Stimulated activated CD4-positive, alpha-beta T cell treated with anti-CD3 and anti-CD28 coated beads, Interleukin-4, amount 100 ng/mL, for 48 hours (primary cell): ENCODE measurements at places on chromosomes 6 and 20.

- no peak for DNase-seq
Observed at GRCh38 chr6:29661071-29661470, 4.2 kb downstream of the MOG start.

DNA sequence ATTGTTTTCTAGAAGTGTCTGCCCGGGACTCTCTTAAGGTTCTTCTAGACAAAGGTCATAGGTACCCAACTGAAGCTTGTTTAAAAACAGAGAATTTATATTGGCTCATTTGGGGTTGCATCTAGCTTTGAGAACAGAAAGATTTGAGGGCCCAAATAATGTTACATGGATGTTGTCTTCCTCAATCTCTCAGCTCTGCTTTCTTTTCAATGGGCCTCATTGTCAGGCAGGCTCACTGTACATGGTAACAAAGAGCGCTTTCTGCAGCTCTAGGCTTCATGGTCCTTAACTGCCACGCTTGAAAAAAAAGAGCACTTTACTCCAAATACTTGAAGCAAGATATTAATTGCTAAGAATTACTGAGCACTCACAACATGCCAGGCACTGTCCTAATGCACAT is 22.2 kb downstream of the NHLRC1 start:
- no peak for DNase-seq

GRCh38 chr6:90266905-90267621 is 29.6 kb downstream of the BACH2 start:
- DNase-seq = no peak

- DNase-seq = no peak
Observed at GRCh38 chr6:159533568-159533967, 159.5 kb downstream of the SOD2 start.

- DNase-seq = no peak
Observed at GRCh38 chr20:40279390-40279789, 409.6 kb downstream of the MAFB start.

DNA sequence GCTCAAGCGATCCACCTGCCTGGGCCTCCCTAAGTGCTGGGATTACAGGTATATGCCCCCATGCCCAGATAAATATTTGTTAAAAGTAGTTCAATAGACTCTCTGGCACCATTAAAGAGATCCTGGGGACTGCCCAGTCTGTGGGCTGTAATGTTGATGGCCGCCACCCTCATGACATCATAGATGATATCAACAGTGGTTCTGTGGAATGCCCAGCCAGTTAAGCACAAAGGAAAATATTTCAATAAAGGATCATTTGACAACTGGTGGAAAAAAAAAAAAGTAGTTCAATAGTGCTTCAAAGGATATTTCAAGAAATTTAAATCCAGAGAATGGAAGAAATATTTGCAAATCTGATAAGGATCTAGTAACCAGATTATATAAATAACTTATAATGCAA is 1.5 kb upstream of the CRIP3 start:
- DNase-seq = no peak

DNA sequence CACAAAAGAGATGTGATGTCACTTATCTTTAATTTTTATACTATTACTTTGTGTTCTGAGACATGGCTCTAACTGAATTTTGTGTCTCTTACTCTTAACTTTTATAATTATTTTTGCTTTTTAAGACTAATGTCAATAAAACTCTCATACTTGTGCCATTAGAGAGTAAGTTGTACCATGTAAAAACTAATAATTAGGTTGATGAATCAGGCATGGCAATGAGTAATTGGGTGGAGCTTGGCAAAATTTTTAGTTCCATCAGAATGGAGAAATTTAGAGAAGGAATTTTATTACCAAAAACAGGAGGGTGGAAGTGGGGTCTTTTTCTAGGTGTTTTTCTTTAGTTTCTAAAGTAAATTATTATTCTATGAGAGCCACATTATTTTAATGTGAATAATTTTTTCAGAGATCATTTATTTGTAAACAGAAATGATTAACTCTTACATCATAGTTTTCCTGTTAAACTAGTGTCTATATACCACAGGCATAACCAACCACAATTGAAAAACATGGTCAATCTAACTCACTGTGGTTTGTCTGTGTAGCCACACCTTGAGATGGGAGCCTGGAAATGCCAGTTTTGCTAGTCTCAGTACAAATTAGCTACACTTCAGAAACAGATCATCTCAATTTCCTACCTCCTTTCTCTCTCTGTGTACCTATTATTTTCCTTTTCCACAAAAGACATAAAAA is 51.8 kb downstream of the ELOVL4 start:
- no peak for DNase-seq

DNA sequence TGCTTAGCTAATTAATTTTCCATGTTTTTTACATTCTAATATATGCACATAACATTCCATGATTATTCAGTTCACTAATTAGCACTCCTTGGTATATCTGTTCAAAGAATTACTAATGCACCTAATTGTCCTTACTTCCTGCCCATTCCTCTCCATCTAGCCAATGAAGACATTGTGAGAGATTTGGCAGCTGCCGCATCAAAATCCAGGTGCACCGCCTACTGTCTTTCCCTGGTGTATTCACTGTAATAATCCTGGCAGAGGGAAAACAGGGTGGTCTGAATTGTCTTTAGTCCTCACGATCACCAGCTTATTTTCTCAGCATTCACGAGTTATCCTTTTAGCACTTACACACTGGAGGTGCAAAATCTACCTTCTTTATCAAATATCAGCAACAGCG is 61.0 kb upstream of the SCGN start:
- DNase-seq = no peak

DNA sequence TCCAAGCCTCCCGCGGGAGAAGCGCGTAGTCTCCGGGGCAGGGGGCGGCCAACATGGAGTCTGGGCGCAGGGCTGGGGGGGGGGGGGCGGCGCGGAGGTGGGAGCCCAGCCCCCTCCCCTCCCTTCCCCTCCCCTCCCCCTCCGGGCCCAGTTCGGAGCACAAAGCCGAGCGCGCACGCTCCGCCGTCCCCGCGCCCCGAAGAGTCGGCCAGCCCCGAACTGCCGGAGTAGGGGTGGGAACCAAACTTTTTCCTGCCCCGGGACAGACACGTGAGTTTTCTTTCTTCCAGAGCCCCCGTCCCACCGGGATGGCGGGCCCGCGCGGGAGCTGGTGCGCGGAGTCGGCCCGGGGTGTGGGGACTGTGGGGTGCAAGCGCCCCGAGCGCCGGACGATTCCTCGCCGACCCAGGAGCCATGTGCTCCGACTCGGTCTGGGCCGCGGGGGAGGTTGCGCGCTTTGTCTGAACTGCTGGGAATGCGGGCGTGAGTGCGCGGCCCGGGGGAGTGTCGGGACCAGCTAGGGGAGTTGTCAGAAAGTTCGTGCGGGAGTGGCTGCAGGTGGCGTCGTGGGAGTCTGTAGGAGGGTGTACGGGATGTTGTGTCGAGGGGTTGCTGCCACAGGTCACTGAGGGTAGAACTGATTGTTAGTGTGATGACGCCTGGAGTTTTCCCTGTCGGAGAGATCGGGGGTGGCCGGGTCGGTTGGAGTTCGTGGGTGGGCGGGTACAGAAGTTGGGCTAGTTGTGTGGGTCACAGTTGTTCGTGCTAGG is 1.2 kb downstream of the TGIF2 start:
- no peak for DNase-seq

- peak; percentile 56 for DNase-seq
Observed at GRCh38 chr6:45421709-45422502, 44.2 kb upstream of the SUPT3H start.

- no peak for DNase-seq
Observed at GRCh38 chr6:37516920-37517405, 17.3 kb upstream of the CCDC167 start.

GRCh38 chr20:57223648-57224489 is 42.6 kb downstream of the BMP7 start:
- DNase-seq = no peak

- no peak for DNase-seq
Observed at GRCh38 chr20:61601853-61602252, 349.8 kb downstream of the CDH4 start.

GRCh38 chr6:156658186-156658965 is 118.8 kb upstream of the ARID1B start:
- no peak for DNase-seq

DNA sequence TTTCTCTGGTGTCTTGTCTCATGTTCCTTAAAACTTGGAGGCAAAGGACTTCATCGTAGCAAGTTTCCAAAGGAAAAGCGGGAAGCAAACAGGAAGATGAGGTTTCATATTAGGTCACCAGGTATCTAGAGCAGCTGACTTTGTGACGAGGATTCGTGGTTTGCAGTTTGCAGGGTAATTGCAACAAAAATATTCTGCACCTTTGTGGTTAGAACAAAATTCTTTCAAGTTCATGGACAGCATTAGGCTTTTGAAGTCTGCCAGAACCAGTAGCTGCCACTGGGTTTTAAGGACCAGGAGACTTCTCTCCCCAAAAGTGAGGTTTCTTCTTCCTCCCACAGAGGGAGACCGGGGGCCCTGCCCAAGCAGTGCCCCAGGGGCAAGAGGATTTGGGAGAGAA is 63.4 kb downstream of the RPP40 start:
- DNase-seq = no peak

DNA sequence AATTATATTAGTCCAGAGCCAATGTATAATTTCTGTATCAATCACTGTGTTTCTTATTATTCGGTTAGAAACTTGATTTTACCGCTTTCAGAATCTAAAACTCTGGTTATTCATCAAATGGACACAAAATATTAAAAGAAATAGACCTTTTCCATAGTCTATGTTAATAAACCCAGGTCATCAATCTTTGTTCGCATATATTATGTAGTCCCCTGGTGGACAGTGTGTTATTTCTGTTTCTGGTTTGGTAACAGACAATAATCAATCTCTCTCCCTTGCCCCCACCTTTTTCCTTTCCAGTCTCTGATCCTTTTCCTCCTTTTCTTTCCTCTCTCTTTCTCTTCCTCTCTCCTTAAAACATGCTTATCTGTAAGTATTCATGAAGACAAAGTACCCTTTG is 139.0 kb downstream of the FLRT3 start:
- no peak for DNase-seq

- DNase-seq = no peak
Observed at GRCh38 chr6:18477301-18477941, 90.3 kb downstream of the RNF144B start.

GRCh38 chr6:168459572-168459971 is 18.6 kb downstream of the SMOC2 start:
- DNase-seq = no peak

GRCh38 chr6:142863981-142864380 is 81.0 kb downstream of the HIVEP2 start:
- DNase-seq = no peak

GRCh38 chr6:41965429-41966213 is 24.0 kb upstream of the CCND3 start:
- no peak for DNase-seq

GRCh38 chr6:27650620-27651370 is 177.9 kb upstream of the ZNF184 start:
- DNase-seq = peak; percentile 65

DNA sequence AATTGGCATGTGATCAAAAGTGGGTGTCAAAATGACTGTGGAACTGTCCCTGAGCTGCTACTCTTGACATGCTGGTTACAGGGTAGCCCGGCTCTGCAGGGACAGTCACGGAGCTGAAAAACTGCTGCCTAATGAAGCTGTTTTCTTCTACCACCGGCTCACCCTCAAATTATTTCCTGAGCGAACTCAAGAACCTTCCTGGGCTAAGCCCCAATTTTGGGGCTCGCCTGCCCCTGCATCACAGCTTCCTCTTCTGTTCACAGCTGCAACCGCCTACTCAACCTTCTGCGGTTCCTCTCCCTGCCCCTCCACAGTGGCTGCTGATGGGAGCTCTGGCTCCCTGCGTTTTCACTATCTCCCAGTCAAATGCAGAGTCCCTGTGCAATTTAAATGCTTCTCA is 110.8 kb upstream of the MLN start:
- DNase-seq = no peak

GRCh38 chr6:39753725-39754045 is 28.5 kb upstream of the KIF6 start:
- DNase-seq = no peak

DNA sequence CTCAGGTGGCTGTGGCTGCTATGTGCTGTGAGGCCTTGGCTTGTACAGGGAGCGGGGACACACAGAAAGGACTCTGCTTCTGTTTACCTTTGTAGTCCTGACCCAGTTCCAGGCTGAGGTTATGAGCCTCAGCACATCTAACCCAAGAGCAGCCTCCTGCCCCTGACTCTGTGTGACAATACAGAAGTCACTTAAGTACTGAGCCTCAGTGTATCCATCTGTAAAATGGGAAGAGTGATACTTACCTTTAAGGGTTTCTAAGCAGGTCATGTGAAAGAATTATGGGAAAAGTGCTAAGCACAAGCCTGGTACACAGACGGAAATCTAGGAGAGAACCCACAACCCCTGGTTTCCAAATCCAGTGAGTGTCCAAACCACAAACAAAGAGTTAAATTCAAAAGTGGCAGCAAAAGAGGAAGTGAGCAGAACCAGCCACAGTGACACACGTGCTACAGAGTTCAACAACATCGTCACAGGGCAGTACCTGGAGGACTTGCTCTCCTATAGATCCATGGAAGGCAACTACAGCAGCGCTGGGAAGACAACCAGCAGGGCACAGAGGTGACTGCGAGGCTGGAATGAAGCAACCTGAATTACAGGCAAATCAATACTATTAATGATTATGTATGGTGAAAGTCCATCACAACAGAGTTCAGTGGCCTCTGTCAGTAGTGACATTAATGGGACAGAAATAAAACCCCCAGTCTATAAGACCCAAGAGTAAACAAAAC is 12.5 kb downstream of the TRIM26 start:
- no peak for DNase-seq

GRCh38 chr6:123962508-123962907 is 158.8 kb downstream of the NKAIN2 start:
- no peak for DNase-seq

- DNase-seq = no peak
Observed at GRCh38 chr20:4956200-4956810, 45.0 kb downstream of the SLC23A2 start.

- no peak for DNase-seq
Observed at GRCh38 chr6:134795691-134796090, 154.2 kb downstream of the ALDH8A1 start.

DNA sequence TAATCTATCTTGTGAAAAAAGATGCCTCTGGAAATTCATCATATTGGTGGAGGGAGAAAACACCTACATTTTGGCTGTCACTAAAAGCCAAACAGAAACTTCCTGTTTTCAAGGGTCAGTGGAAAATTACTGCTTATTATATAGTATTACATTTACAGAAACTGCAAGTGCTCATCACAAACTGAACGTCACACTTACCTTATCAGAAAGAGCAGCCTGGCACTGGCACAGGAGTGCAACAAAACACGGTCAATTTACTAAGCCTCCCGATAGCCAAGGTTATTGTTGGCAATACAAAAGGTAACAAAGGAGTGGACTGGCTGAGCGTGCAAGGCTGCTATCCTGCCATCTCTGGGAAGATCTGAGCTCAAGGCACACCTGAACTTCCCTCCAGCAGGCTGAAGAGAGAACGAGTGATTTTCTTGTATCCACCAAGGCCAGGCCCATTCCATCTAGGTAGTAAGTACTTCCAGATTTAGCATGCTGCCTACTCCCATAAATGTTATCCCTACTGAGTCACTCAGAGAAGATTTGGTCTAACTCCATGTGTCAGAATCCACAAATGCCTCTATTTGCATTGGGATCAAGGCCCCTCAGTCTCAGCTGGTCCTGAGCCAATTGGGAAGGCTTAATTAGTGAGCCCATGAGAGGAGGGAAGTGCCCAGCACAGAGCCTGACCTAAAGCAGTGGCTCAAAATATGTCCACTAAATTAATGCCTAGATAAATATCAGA is 399.8 kb downstream of the BTBD9 start:
- DNase-seq = no peak

- DNase-seq = no peak
Observed at GRCh38 chr20:51259455-51259854, 236.5 kb upstream of the KCNG1 start.

GRCh38 chr6:165010556-165011535 is 298.6 kb downstream of the C6orf118 start:
- DNase-seq = no peak

- DNase-seq = no peak
Observed at GRCh38 chr20:44581515-44581914, 864 bp upstream of the PKIG start.
